ENCODE measurements at places on chromosomes 2 and 18.

DNA sequence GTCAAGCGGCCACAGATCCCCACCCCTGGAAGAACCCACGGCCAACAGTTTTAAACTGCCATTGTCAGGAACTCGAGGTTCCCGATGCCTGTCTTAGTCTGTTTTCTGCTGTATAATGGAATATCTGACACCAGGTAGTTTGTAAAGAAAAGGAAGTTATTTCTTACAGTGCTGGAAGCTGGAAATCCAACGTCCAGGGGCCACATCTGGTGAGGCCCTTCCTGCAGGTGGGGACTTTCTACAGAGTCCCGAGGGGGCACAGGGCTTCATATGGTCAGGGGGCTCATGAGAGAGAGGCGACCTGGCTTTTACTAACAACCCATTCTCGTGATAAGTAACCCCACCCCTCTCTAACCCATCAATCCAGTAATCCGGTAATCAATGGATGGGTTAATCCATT, 501.6 kb upstream of the MYT1L start:
- no peak for DNase-seq

GRCh38 chr18:49639643-49640391, 78.0 kb downstream of the LIPG start:
- DNase-seq, result no peak

GRCh38 chr2:18662689-18663088, 73.3 kb upstream of the NT5C1B start:
- DNase-seq, result no peak

- no peak for DNase-seq
These were observed 158.5 kb downstream of the NCK2 start for GRCh38 chr2:105903051-105903674.

DNA sequence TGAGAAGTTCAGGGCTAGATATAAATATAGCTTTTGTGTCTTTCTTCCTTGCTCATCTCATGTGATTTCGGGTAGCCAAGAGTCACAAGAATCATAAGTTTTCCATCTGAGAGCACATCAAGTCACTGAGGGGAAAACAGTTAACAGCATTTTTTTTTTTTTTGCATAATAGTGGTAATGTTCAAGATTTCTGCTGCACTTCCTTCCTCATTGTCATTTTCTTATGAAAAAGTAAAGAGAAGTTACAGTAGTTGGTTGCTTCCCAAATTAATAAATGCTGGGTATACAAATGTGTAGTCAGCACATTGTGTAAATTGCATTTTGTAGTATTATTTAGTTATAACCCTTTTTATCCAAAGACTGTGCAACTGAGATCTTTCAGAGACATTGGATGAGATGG, 93.6 kb downstream of the ZEB2 start:
- DNase-seq, result no peak

DNA sequence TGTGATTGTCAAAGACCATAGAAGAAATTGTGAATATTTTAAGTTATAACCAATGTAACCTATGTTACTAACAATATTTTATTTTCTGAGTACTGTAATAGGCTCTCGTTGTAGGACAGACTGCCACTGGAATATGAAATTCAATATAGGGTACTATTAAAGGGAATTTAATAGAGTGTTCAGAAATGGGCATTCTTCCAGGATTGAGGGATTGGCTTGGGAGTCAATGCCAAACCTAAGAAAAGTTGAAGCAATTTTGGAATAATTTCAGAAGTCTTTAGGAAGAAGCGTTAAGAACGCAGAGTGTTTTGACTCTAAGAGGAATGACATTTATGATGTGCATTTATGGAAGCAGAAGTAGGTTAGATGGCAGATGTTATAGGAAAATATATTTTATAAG, 79.0 kb downstream of the ACVR2A start:
- DNase-seq, result no peak

DNA sequence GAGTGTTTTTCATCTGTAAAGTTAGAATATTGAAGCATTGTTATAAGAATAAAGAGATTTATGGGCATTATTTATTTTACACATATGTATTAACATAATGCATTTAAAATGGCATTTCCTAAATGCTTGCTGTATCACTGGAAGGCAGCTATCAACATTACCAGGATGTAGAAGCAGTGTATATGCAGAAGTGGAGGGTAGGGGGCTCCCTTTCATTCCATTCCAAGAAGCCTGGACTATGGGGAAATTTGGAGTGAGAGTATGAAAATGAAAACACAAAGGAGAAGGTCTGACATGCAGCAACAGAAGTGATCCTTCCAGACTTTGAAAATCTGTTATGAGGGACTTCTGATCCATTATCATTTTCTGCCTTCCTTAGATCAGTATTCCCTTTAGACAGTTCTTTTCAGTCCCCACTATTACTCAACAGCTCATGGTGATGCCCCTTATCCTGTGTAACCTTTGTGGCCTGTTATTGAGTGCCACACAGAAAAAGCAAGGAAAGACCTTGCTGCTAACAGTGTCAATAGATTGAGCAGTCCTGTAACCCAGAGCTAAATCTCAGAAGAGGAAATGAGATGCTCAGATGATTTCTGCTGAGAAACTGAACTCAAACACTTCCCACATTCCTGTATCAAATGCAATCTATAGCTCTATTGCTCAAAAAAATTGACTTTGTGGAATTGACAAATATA, 216.6 kb downstream of the HNMT start:
- no peak for DNase-seq

DNA sequence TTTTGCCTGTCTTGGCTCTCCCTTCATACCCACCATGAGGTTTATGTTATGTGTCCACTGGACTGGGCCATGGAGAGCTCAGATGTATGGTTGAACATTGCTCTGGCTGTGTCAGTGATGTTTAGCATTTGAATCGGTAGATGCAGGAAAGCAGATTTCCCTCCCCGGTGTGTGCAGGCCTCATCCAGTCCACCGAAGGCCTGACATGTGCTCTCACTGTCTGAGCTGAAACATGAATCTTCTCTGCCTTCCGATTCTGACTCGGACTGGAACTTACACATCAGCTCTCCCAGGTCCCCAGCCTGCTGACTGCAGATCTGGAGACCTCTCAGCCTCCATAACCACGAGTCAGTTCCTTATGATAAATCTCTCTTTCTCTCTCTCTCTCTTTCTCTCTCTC, 72.4 kb upstream of the SLC66A3 start:
- no peak for DNase-seq

DNA sequence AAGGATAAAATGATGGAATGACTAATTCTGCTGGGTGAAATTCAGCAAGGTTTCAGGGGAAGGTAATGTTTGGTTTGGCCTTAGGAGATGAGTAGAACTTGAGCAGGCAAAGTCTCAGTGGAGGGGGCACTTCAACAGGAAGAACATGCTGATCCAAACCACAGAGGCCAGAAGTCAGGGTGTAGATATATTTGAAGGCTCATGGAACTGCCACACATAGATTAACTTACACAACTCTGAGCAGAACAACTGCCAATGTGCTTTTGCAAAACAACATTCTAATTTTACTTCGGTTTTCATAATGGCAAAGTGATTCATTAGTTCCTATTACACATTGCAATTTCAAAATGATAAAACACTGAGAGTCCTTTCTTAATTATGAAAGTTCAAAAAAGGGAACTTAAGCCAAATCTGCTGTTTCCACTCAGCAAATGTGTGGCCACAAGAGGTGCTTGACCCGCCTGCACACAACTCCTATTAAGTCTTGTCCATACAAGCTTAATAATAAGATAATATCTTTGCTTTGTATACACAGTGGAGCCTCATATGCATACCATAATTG, 284.8 kb downstream of the MREG start:
- no peak for DNase-seq

GRCh38 chr2:226687641-226688253, 111.9 kb downstream of the IRS1 start:
- no peak for DNase-seq

- no peak for DNase-seq
These were observed 38.9 kb upstream of the RALBP1 start for GRCh38 chr18:9436206-9436929.

GRCh38 chr2:39141334-39142271, 20.8 kb upstream of the SOS1 start:
- no peak for DNase-seq

- no peak for DNase-seq
These were observed 23.9 kb upstream of the SCYGR5 start for GRCh38 chr2:227642656-227643055.

- DNase-seq, result no peak
These were observed 128.7 kb upstream of the TANK start for GRCh38 chr2:161031511-161031910.
